ENCODE measurements at places on chromosomes 7 and 10.

DNA sequence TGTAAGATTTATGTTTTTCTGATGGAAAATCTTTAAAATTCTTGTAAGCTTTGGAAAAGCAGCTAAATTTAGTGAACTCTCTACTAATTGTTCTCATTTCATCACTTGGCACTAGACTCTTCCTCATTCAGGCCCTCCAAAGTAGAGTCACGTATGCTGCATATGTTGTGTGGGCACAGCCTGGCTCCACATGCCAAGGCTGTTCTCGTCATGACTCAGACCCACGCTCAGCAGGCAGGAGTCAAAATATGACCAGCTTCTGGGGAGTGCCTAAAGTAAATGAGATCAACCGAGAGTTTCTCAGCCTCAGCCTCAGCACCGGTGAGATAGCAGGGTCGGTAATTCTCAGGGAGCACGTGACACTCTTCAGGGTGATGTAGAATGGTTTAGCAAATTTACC is 1672.9 kb downstream of the REEP3 start:
- DNase-seq, result no peak

DNA sequence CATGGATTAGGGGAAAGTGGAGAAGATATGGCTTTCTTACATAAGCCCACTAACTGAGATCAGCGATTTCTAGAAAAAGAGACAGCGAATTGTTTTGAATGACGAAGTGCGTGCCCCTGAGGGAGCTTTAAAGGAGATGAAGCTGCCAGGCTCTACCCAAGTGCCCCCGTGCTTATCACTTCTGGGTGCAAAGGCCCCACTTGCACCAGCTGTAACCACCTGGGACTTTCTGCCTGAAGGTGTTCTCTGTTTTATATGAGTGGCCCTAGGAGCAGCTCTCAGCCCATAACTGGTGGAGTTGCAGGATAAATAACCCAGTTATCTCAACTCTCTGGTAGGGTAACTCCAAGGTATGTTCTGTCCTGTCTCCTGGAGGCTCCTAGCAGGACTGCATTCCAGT is 20.4 kb upstream of the CARD11 start:
- no peak for DNase-seq

GRCh38 chr10:123492016-123492415 is 174.1 kb upstream of the GPR26 start:
- no peak for DNase-seq

DNA sequence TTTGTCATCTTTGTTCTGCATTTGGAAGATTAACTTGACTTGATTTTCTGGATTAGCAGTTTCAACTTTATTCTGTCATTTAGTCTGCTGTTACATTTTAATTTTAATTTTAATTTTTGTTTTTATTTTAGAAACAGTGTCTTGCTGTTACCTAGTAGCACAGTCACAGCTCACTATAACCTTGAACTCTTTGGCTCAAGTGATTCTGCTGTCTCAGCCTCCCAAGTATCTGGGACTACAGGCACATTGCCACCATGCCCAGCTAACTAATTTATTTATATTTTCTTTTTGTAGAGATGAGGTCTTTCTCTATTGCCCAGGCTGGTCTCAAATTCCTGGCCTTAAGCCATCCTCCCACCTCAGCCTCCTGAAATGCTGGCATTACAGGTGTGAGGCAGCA is 35.3 kb downstream of the PALS2 start:
- no peak for DNase-seq

- DNase-seq, result no peak
These were observed 23.6 kb upstream of the STK17A start for GRCh38 chr7:43559171-43559945.

DNA sequence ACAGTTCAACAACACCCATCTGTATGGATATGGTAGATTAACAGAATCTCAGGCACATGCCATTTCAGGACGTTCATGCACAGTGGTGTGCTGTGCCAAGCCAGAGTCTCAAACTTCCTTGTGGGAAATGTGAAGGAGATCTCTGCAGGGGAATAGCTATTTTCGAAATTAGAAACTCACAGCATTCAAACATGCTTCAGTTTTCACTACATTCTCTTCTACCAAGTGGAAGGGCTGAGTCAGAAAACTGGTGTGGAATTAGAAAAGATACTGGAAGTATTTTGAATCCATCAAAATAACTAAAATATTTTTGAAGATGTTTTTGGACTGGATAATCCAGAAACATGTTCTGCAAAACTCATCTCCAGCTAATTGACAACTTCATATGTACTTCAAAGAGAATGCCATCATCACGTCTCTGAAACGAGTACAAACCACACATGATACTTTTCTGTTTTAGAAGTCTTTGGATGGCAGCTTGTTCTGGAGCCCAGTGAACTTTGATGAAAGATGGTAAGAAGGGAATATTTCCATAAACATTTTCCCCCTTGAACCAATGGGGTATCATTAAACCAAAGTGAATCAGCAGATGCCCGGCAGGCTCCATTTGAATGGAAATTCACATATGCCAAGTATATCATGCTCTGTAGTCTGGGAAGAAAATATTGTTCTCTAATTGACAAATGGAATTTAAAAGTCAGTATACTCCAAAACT is 616.3 kb upstream of the IGFBP3 start:
- no peak for DNase-seq

DNA sequence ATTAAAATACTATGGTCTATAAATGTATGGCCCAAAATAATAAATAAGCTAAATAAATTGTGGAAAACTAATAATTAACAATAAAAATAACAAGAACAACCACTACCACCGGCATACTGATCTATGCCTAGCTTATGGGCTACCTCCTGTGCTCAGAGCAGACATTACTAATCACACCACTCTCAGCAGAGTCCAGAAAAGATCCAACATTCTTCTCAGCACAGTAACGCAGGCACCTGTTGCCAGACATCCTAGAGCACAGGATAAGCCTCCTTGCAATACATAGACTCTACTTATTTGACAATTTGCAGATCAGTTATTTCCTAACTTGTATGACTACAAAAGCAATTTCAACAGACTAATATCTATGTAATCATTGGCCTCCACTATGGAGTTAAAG is 137.1 kb upstream of the NEBL start:
- DNase-seq, result no peak

GRCh38 chr7:45033931-45034290 is 33.9 kb downstream of the CCM2 start:
- DNase-seq, result no peak

- no peak for DNase-seq
These were observed 10.4 kb downstream of the PDZD7 start for GRCh38 chr10:101020427-101021075.

GRCh38 chr7:45586542-45587520 is 12.7 kb downstream of the ADCY1 start:
- no peak for DNase-seq

GRCh38 chr10:33520223-33520622 is 185.8 kb upstream of the NRP1 start:
- DNase-seq, result no peak

DNA sequence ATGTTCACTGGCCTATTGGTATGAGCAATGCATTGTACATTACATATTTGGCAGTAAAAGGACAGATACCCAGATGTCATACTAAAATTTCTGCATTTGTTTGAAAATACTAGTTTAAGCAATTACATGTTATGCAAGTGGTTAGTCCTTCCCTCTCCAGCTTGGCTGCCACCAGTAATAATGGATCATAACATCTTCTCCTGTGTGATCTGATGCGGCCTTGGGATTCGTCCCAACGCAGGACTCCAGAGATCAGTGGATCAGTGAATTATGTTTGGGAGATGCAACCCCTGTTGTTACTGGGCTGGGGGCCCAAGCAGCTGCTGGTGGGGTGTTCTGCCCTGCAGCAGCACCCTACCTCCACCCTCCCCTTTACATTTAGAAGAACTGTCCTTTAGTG is 11.2 kb upstream of the PDK4 start:
- no peak for DNase-seq

- DNase-seq, result no peak
These were observed 53.1 kb downstream of the VPS41 start for GRCh38 chr7:38855867-38856266.

GRCh38 chr7:28990200-28990960 is 32.2 kb upstream of the TRIL start:
- DNase-seq, result no peak

GRCh38 chr10:48768144-48768766 is 83.6 kb downstream of the WDFY4 start:
- DNase-seq, result no peak

DNA sequence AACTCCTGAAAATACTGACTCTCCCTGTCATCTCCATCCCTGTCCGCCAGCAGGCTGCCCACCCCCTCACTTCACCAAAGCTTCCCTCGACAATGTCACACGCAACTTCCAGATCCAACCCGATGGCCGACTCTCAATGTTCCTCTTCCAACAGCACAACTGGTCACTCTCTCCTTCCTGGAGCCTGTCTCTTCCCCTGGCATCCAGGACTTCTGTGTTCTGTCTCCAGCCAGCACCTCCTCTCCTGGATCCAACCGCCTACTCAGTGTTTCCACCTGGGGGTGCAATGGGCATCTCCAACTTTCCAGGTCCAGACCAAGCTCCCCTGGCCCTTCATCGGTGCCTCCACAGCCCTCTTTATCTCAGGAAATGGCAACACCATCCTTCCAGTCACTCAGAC is 8.6 kb downstream of the CPA5 start:
- DNase-seq, result no peak

GRCh38 chr10:125548878-125549277 is 134.1 kb downstream of the TEX36 start:
- DNase-seq, result no peak
